HuH-7.5 (cell line): ENCODE measurements at places on chromosomes 5 and 9.

DNA sequence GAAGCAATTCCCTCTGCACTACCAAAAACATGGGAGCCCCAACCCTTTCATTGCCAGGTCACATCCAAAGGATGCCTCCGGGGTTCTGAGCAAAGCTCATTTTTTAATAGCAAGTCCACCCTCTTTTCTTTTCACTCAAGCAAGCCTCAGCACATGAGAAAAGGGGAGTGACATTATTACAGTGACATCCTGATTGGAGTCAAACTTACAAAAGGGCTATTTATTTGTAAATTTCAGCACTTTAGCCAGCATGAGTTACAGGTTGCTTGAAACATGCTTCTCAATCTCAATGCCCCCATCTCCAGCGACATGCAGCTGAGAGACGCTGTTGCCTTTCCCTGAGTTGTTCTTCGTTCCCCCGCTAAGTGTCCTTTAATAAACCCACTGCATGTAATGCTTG lies 238.4 kb upstream of the PANK3 start:
- DNase-seq: no peak

DNA sequence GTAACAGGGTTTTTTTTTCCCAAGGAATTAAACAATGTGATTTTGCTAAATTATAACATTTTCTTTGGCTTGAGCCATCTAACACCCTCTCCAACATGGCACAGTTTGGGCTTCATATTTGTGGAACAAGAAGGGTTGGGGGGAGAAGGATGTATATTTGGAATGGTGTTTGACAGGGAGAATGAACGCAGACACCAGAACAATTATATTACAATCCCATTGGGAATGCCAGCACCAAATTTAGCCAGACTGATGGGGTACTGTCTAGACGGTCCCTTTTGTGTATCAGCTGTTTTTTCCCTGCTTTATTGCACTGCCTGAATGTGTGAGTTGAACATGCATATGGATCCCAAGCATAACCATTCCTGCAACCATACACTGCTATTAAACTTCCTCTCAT lies 130.9 kb upstream of the TMEM161B start:
- no peak for DNase-seq

DNA sequence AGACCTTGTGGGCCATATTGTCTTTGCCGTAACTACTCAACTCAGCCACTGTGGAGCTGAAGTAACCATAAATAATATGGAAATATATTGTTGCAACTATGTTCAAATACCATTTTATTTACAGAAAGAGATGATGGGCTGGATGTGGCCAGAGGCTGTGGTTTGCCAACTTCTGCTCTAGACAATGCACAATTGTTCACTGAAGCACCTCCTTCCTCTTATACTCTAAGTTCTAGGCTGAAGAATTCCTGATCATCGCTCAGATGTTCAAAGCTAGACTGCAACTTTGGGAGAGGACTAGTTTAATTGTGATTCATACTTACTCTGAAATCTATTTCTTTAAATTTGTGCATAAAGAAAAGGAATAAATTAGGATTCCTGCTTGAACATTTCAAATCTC lies 245.0 kb downstream of the TAF11L14 start:
- no peak for DNase-seq

- no peak for DNase-seq
Observed at GRCh38 chr5:77893225-77893860, 117.2 kb upstream of the TBCA start.

DNA sequence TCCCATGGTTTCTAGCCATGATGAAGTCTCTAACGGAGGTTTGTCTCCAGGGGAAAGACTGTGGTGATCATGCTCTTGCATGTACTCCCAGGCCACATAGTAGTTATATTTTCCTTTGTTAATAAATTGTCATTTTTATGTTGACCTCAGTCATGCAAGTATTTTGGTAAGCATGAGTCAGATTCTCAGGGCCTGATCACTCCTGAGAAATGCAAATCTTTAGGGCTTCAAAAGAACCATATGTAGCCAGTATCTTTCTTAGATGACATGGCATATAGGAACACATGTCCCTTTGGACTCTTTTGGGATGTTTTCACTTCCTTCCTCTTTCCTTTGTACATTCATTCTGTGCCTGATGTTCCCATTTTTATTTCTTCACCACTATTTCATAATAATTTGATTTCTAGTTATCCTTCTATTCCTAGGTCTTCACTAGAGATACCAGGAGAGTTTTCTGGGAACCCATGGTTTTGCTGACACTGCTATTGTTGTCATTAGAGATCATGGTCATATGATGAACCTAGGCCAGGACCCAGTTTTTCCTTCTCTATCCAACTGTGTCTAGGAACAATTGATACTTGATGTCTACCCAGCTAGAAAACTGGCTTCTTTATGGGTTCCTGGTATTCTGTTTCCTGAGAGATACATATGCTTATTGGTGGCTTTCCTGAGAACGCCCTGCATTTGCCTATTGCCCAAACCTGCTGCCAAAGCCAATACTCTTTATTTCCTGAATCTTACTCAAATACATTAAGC lies 248.1 kb upstream of the NREP start:
- DNase-seq: no peak

GRCh38 chr5:127072861-127073846 lies at the start of gene C5orf63:
Gene C5orf63, minus strand, starts transcription at chr5:127073502. Its CDS starts 14,507 bp downstream, at chr5:127058995.
- DNase-seq: peak; percentile 55

DNA sequence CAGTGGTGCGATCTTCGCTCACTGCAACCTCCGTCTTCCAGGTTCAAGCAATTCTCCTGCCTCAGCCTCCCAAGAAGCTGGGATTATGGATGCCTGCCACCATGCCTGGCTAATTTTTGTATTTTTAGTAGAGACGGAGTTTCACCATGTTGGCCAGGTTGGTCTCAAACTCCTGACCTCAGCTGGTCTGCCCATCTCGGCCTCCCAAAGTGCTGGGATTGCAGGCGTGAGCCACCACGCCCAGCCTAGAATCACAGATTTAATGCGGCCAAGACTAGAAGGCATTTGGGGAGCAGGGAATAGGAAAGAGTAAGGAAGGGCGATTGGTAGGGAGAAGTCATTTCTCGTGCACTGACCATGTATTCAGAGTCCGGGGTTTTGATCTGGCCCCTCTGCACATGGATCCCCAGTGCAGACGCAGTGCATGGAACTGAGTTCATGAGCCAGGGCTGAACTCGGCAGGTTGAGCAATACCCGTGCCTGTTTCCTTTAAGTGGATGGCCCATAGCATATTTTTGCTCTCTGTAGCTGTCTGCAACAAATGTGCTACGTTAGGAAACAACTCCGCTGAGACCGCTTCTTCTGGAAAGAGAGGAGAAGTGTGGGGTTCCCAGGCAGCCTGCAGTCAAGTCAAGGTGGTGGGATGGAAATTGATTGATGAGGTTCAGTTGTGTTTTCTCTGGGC lies 3.4 kb upstream of the HMCN2 start:
- DNase-seq: no peak
